H1 (cell line): ENCODE measurements at places on chromosomes 7 and 10.

- DNase-seq: peak; percentile 100
Measured at GRCh38 chr10:21278491-21279216, 246.8 kb downstream of the SKIDA1 start.

GRCh38 chr10:90389876-90390275 is 468.0 kb downstream of the HTR7 start:
- DNase-seq: no peak

- DNase-seq: no peak
Measured at GRCh38 chr10:111148025-111148424, 71.2 kb downstream of the ADRA2A start.

DNA sequence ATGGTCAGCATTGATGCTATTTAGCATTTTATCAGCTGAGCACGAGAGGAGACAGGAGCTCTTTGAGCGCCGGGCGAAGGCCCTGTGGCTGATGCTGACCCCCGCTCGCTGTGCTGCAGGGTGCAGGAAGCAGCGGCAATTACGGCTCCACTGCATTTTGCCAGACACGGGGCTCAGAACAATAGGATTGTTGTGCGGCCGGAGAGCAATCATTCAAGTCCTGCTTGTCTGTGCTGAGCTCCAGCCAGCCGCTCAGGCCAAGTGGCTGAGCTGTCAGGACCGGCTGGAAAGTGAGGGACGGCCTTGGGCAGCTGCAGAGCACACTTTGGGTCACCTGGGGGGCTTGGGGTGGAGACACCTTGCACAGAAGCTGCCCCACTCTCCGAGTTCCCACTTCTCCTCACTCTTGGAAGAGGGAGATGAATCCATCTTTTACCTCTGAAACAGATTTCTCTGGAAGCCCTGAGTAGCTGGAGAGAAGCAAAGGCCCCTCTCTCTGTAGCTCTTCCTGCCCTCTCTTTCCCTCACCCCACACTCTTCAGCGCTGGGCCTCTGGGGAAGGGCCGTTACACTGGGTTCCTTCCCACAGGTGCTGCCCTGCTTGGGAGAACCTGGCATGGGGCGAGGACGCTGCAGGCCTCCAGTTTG is 17.3 kb upstream of the ADARB2 start:
- no peak for DNase-seq

GRCh38 chr10:107498983-107499382 is 334.5 kb upstream of the SORCS1 start:
- DNase-seq: no peak

- DNase-seq: no peak
Measured at GRCh38 chr10:1650542-1651269, 86.6 kb downstream of the ADARB2 start.
